ENCODE measurements at places on chromosomes 4 and X. TPM values are rescaled to one million over a fixed set of nuclear protein-coding genes. Genes with fewer than 3 reads are reported as not detected.

DNA sequence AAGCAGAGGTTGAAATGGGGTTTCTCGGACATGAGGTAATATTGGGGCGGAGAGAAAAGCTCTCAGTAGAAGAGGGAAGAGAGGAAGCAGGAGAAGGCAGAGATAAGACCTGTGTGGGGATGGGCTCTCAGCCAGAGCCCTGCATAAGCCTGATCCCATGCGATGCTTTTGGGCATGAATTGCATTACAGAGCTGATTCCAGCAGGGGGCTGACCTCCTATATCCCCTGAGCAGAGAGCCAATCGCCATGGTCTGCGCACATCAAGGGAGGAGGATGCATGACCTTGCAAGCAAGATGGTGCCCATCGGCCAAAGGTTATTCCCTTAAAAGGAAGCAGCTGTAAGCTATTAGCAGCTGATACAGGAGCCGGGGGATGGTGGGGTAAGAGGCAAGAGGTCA, 7.6 kb downstream of the ANOS1 start:
- no peak for ATAC-seq

- peak; percentile 40 for ATAC-seq
Measured at GRCh38 chr4:185265942-185266341, 56.5 kb downstream of the SNX25 start.

- no peak for ATAC-seq
Measured at GRCh38 chrX:107541244-107541643, 87.1 kb upstream of the PRPS1 start.

DNA sequence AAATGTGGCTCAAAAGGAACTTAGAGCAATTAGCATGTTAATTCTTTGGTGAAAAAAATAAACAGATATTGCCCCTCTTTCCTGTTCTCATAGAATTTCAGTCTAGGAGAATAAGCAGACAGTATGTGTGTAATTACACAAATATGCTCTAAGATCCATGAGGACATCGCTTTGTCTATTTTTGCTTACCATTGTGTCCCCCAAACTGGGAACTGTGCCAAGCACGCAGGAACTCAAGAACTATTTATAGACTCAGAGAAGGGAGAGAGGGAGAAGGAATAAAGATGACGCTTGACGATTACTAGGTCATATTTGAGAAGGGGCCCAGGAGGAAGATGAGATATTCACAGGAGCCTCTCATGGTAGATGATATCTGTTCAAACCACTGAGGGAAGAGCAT, 692.6 kb downstream of the RAB28 start:
- ATAC-seq: no peak

DNA sequence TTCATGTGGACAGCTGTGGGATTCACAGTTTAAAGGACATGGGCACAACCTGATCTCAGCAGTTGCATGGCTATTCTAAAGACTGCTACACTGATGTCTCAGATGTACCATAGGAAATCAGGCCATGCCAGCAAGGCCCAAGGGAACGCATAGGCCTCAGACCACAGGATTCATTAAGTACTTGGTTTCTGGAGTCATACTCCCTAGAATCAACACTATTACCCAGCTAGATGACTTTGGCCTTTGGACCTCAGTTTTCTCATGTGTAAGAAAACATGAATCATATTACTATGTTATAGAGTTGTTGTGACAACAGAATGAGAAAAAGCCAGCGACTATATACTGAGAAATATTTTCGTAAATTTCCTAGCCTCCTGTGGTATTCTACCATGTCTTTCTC, 67.9 kb downstream of the NHS start:
- ATAC-seq: no peak

DNA sequence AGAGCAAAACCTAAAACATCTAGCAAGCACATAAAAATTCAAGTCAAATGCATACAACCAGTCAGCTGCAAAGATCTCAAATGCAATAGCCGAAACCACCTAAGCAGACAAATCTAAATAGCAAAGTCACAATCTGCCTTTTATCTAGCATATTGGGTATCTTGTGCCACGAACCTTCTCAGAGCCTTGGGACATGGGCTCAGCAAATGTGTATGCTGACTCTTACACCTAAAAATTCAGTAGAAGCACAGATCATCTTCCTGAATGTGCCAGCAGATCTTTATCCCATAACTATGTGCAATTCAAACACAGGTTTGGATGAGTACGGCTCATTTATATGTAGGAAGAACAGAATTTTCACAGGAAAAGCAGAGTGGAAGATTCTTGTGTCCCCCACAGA, 492.1 kb downstream of the INPP4B start:
- ATAC-seq: no peak

- ATAC-seq: no peak
Measured at GRCh38 chrX:66408507-66408906, 230.4 kb downstream of the EDA2R start.

GRCh38 chr4:945274-946102, 13.2 kb downstream of the TMEM175 start:
- no peak for ATAC-seq

DNA sequence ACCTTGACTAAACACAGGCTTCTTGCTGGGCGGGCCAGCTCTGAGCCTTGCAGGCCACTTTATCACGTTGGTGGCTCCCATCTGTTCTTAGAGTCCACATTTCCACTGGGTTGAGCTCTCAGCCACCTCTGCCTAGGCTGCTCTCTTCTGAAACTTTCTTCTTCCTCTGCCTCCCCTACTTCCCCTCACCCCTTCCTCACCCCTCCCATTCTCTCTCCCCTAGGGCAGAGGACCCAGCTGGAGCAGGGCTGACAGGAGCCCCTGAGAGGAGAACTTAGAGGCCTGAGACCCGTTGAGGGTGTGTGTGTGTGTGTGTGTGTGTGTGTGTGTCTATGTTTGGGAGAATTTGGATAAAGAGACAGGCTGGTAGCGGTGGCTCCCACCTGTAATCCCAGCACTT, 19.9 kb upstream of the TMSB4X start:
- ATAC-seq: no peak

DNA sequence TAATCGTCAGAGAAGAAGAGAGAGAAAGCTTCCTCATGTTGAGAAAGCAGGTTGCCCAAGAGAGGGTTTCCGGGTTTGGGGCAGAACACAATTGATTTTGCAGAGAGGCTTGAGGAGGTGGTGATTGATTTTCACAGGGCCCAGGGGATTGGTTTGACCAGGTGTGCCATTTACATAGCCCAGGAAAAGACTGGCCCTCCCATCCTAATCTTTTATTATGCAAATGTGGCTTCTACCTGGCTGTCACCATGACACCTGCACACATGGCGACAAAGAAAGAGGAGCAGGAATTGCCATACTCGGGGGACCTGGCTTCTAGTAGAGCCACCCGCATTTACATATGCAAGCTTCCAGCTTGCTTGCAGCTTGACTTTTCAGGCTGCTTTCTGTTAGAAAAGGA, 405.3 kb downstream of the PPP4R3C start:
- ATAC-seq: no peak

GRCh38 chr4:142447009-142447408, 399.1 kb downstream of the INPP4B start:
- peak; percentile 32 for ATAC-seq

DNA sequence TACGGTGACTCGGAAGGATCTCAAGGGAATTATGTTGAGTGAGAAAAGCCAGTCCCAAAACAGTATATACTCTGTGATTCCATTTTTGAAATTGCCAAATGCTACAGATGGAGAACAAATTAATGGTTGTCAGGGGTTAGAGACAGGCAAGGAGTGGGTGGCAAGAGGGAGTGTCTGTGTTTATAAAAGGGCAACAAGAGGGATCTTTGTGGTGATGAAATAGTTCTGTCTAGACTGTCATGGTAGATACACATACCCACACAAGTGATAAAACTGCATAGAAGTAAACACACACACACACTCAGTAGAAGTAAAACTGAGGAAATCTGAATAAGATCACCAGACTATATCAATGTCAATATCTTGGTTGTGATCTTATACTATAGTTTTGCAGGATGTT, 92.7 kb downstream of the CD99L2 start:
- ATAC-seq: no peak

DNA sequence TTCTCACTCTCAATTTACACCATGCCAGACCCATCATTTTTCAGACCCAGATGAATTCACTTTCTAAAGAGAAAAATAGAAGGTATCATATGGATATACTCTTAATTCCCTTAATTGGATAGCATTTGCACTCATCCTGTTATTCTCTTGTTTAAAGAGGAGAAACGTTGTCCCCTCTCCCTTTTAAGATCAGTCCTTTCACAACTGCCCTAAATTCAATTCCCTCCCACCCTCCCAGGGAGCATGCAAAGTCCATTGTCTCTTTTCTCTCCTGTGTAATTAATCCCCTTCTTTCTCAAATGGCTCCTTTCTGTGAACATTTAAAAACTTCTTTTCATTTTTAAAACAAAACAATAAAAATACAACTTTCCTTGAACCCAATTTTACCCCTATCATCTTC, 124.7 kb upstream of the TLL1 start:
- no peak for ATAC-seq

GRCh38 chr4:108570993-108571569, 49.3 kb upstream of the RPL34 start:
- no peak for ATAC-seq

UCP1 gene
- not detected for total RNA-seq

MBNL3 gene
- total RNA-seq: 13.9 TPM

MXRA5 gene
- total RNA-seq: not detected

SYTL4 gene
- not detected for total RNA-seq

DCX gene
- total RNA-seq: not detected

CLGN gene
- 0.37 TPM for total RNA-seq
